ENCODE measurements at places on chromosomes 7 and 10.
A peak's percentile ranks its signal among the peaks of the same experiment; 100 is the strongest.

DNA sequence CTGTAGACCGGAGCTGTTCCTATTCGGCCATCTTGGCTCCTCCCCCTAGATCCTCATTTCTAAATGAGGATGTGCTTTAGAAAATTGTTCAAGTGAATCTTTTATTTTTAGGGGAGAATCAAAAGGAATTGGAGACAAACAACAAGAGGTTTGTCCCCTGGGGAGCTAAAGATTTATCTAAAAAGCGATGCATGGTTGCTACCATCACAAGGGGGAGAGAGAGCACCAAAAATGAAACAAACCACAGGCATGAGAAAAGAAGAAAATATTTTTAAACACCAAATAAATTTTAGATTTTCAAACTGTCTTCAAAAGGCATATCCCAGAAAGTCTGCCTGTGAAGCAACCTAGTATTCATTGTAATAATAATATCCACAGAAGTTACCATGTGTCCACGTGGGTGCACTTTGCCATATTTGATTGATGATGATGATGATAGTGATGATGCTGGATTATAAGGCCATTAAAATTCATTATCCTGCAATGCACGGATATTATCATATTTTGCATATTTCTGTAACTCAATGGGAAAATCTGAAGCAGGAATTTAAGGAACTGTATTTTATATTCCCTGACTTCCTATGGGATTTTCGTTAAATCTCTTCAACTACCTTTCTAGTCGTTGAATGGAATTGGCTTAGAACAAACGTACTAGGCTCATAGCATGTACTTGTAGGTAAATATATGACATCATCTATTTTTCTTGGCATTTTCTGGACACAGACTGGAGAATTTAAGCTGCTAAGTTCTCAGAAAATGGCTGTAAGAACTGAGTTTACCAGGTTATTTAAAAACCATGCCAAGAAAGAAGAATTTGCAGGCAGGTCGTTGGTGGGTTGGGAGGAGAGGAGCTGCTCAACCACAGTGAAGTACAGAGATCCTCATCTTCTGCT, 171.6 kb downstream of the WDR37 start:
- no peak for DNase-seq

DNA sequence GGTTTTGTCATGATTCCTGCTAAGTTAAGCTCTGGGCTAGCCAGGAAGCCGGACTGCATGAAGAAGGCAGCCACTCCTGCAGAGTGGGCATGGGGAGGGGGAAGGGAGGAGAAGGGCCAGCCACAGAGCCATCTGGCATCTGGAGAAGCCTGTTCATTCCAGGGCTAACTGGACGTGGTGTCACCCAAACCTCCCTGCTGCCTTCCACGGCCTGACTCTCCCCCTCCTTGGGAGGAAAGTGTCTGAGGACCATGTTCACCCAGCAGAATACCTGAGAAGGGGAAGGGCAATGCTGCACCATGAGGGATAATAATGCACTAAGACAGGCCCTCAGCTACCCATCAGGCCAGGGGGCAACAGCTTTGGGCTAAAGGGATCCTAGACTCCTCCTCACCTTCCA, 15.4 kb downstream of the AQP1 start:
- no peak for DNase-seq

GRCh38 chr10:70558871-70559810, 43.4 kb downstream of the PRF1 start:
- DNase-seq: no peak

GRCh38 chr10:124589491-124590041, 127.9 kb downstream of the LHPP start:
- DNase-seq: peak; percentile 85

DNA sequence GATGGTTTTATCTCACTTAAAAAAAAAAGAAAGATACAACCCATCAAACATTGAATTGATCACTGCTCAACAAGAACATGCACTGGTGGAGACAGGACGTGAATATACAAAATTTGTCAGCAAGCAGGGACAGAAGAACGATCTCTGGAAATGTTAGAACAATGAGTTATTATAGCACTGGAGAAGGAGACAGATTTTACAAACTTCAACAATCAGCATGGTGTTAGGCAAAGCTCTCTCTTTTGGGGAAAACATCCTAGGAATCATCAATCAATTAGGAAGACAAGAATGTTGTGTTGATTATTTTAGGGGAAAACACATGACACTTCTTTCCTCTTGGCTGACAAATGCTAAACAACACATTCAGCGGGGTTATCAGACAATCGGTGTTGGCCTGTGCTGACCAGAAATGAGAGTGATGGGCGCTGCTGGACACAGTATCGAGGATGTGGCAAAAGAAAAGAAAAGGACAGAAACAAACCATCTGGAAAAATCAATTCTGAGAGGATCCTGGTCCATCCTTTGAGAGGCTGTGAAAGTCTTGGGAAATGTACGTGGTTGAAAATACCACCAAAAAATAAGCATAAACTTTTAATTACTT, 103.9 kb downstream of the RAPGEF5 start:
- DNase-seq: peak; percentile 69

DNA sequence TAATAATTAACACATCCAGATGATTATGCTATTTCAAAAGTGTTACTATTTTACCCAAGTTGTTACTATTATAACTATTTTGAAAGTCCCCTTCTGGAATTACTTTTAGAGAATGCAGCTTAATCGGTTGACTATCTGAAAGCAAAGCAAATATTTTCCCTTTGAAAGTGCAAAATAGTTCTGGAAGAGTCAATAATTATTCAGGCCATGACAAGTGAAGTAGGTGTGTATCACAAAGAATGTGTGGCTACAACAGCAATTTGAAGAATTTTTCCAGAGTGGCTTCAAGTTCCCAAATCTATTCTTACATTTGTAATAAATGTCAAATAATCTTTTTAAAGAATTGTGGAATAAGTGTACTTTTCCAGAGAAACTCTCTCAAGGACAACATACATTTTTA, 42.8 kb downstream of the RNLS start:
- no peak for DNase-seq

DNA sequence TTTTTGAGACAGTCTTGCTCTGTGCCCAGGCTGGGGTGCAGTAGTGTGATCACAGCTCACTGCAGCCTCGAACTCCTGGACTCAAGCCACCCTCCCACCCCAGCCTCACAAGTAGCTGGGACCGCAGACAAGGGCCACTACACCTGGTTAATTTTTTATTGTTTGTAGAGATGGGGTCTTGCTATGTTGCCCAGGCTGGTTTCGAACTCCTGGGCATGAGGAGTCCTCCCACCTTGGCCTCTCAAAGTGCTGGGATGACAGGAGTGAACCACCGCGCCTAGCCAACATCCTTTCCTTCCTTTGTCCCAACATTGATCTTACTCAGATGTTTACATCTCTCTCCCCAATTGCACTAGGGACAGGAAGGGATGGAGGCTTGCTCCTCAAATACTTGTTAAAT, 3.3 kb downstream of the GTF2IRD1 start:
- no peak for DNase-seq

- DNase-seq: peak; percentile 30
These were observed 161.6 kb upstream of the PRSS1 start for GRCh38 chr7:142587578-142588191.

GRCh38 chr10:77391605-77392235, 245.9 kb downstream of the KCNMA1 start:
- peak; percentile 71 for DNase-seq

GRCh38 chr7:136079934-136080333, 102.8 kb upstream of the MTPN start:
- DNase-seq: no peak

DNA sequence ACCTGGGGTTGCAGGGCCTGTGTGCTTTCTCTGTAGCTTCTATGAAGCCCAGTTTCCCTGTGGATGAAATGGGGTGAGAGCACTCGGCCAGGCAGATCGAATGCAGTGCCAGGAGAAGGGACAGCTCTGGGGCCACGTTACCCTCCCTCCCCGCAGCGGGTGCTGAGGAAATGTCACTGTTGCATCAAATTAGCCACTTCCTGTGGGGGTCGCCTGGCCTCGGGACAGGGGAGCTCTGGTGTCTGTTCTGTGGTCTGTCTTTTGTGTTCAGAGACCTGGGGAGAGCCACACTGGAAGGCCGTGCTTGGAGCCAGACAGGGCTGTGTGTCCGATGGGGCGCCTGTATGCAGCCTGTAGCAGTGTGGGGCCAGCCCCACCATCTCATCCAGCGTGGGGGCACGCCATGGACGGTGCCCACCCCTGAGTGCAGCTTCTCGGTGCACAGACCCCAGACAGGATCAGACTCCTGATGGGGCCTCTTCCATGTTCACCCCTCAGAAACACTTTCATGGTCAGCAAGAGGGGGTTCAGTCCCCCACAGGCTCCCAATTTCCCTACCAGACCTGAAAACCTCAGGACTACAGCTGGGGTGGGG, 13.6 kb downstream of the TTYH3 start:
- DNase-seq: no peak

- no peak for DNase-seq
These were observed 540.1 kb upstream of the FZD8 start for GRCh38 chr10:36182179-36182566.

- no peak for DNase-seq
These were observed 72.6 kb downstream of the SHH start for GRCh38 chr7:155739538-155740143.

GRCh38 chr10:68559251-68559650, 886 bp upstream of the TET1 start:
- no peak for DNase-seq

Data from Ammon's horn (tissue), 1 donor.